NCI-H1694 (cell line): ENCODE measurements at places on chromosomes 4 and X.

DNA sequence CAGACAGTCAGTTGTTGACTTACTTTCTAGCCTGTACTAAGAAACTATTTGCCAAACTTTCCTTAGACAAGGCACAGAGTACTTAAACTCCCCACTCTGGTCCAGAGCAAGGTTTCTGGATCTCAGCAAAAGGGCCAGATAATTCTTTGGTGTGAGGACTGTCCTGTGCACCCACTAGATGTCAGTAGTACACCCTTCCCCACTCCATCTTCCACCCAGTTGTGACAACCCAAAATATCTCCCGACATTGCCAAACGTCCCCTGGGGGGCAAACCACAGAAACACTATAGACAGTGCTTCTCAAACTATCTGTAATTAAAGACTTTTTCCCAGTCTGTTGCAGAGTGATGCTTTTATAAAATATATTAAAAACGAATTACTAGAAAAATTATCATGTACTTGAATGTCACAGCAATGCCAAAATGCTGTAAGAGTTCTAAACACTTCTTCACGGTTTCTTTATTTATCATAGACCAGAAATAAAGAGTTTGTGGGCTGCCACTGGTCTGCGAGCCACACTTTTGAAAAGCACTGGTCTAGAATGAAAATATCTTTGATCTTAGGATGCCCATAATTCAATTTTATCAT lies 203.5 kb downstream of the PRDM5 start:
- no peak for DNase-seq

- no peak for DNase-seq
These were observed 16.8 kb downstream of the SUPT20HL1 start for GRCh38 chrX:24377195-24377594.

DNA sequence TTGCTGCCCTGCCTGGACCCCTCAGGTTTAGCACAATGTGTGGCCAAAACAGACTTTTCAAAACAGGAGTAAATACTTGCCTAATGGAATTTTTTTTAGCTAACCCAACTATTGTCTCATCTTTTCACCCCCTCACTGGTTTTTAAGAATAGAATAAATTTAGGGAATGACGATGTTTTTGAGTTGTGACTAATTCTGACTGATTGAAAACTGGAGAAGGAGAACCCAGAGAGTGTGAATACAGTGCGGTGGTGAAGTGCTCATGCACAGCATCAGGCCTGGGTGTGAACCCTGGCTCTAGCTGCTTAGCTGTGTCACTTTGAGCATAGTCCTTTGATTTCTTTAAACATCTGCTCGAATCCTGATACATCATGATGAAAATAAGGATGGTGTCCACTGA lies 10.5 kb downstream of the ANTXR2 start:
- no peak for DNase-seq

GRCh38 chr4:14841801-14842768 lies 160.2 kb upstream of the CPEB2 start:
- no peak for DNase-seq

DNA sequence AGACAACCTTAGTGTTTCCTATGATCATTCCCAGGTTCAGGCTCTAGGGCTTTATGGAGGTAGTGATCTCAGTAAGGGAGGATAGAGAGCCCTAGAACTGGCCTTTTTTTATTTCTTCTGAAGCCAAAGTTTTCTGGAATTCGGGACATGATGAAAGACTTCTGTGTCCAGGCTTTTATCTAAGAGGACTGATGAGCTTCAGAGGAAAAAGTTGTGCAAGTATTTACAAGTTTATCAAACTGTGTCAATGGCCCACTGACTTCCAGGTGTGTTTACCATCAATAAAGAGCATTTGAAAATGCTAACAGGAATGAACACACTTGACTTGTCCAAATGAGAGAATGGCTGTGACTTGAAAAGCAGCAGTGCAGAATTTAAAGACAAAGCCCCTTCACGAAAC lies 254.6 kb downstream of the DCTD start:
- no peak for DNase-seq

- DNase-seq, result no peak
These were observed 127.3 kb downstream of the PRSS12 start for GRCh38 chr4:118225511-118225910.
